K562 (cell line): ENCODE measurements at places on chromosomes 3 and 15.
A peak's percentile ranks its signal among the peaks of the same experiment; 100 is the strongest.

- DNase-seq = no peak
Measured at GRCh38 chr3:141216975-141217374, 14.7 kb upstream of the PXYLP1 start.

DNA sequence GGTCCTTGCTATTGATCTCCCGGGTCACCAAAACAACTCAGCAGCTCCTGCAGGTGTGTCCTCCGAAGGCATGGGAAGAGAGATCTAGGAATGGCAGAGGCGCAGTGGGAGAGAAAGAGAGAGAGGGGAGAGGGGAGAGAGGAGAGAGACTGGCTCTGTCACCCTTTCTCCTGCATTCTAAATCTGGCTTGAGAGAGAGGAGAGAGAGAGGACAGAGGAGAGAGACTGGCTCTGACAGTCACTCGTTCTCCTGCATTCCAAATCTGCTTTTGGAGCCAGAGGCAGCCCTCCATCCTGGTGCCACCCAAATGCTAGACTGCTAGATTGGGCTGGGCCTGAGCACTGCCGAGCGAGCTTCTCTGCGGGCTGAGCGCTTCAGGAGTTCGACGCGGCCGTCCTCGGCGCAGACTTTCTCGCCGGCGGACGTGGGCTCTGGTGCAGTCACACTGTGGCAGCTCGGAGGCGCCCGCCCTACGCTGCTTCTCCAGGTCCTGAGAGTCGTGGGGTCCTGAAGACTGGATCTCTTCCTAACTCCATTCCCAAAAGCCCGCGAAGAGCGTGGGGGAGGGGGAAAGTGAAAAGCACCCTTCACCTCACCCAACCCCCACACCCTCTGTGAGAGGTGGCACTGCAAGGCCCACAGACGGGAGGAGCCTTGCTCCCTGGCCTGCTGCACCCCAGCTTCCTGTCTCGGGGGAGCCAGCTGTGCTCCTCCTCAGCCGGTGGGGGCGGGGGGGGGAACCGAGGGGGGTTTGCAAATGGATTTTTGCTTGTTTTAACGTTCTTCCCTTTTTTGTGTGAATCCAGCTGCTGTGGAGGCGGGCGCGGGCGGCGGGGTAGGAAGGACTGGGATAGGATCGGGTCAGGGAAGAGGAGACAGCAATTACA, 222.3 kb downstream of the MEIS2 start:
- DNase-seq = no peak

- peak; percentile 26 for DNase-seq
Measured at GRCh38 chr3:136437043-136437442, 186.9 kb downstream of the PCCB start.

- no peak for DNase-seq
Measured at GRCh38 chr15:60535743-60536142, 56.8 kb upstream of the ICE2 start.

DNA sequence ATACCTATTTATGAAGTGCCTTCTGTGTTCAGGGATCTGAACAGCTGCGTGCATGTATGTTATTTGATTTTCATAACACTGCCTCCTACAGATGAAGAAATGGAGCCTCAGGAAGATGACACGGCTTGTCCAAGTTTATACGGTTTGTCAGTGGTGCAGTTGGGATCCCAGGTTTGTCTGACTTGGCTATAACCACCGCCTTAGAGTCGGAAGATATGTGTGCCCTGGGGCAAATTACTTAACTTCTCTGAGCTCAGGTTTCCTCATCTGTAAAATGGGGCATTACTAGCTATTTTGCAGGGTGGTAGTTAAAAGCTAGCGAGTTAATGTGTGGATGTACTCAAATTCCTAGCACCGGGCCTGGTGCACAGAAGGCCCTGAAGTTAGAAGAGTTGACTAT, 54.1 kb upstream of the ANP32A start:
- DNase-seq = no peak

- peak; percentile 20 for DNase-seq
Measured at GRCh38 chr15:70362886-70363285, 265.2 kb upstream of the TLE3 start.

GRCh38 chr3:188661806-188662205, 507.8 kb downstream of the LPP start:
- DNase-seq = no peak

DNA sequence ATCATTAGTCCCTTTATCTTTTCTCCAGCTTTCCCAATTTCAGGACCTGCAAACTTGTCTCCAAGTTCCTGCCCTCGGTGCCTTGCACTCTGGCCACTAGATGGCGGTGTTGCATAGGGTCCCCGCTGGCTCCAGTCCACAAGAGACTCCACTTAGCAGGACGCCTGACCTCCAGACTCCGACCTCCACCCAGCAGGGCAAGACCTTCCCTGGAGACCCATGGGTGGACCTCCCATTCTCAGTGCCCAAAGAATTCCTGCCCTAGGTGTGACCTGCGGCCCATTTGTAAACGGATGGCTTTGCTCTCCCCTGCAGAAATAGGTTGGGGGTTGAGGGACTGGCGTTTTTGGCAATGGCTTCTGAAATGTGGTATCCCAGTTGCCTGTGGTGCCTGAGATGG, 82.6 kb downstream of the LSM3 start:
- DNase-seq = peak; percentile 93

DNA sequence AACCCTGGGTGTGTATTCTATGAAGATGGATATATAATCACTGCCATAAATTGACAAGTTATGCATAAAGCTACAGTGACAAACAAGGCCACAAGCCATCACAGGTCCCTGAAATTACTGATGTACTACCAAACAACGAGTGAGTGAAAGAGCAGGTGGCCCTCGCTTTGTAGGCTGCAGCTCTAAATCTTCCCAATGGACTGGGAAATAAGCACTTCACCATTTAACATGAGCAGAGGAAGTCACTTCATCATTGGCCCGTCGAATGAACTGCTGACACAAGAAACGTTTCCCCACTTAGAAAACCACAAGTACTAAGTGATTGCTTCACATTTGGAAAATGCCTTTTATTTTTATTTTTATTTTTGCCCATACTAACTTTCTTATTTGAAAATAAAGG, 218.0 kb downstream of the ZNF385D start:
- DNase-seq = no peak

DNA sequence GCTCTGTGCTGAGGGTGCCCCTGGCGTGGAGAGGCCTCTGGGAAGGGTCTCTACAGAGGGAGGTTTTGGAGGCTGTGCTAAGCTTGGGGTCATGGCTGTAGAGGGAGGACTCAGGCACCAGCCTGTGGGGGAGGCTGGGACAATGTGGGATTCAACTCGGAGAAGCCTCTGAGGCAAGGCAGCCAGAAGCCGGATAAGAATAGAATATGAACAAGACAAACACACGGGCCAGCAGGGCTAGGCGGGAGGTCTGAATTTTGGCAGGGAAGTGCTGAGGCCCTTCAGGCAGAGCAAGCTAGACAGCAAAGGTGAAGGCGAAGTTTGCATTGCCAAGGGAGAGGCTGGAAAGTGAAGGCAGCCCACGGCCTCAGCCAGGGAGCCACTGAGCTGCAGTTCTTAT, 612.1 kb upstream of the NR2F2 start:
- no peak for DNase-seq

DNA sequence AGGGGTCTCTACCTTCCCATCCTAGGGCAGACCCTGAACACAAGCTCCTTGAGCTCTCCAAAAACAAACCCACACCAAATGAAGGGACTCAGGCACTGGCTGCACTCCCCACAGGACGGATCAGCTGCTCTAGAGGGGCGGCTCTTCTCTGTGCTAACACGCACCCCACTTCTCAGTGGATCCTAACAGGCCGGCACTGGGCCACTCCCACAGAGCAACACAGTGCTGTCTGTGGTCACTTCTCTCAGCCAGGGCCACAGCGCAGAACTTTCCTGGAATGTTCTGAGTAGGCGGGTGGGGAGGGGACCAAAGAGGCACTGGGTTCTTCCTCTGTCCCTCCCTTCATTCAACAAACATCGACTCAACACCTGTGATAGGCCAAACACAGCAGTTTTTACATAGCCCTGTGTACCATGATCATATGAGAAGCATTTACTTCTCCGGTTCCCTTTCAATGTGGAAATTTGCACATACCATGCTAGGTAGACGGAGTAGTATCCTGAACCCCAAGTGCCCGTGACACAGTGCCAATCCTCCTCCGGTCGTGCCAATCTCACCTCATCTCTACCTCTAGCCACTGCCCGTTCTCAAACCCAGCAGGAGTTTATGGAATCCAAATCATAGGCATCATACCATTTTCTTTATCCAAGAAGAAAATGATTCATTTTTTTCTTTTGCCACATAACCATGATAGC, 98.1 kb downstream of the LRIG1 start:
- no peak for DNase-seq

GRCh38 chr3:25662736-25663320, 1.9 kb downstream of the TOP2B start:
- DNase-seq = no peak

DNA sequence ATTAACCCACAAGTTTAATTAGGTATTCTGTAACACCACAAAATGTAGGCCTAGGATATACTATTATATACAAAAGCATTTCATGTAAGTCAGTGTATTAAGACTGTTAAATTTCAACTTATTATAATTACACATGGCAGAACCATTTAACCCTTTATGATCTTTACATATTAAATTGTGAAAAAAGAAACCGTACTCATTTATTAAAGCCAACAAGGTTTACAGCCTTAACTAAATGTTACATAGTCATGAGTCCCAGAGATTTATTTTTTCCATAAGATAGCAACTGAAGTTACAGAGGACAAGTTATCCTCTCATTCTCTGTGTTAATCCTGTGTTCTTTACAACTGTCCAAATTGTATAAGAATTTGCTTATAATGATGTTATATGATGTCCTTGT, 615.8 kb upstream of the AGTR1 start:
- DNase-seq = no peak

- no peak for DNase-seq
Measured at GRCh38 chr3:17359911-17360310, 382.5 kb downstream of the TBC1D5 start.

DNA sequence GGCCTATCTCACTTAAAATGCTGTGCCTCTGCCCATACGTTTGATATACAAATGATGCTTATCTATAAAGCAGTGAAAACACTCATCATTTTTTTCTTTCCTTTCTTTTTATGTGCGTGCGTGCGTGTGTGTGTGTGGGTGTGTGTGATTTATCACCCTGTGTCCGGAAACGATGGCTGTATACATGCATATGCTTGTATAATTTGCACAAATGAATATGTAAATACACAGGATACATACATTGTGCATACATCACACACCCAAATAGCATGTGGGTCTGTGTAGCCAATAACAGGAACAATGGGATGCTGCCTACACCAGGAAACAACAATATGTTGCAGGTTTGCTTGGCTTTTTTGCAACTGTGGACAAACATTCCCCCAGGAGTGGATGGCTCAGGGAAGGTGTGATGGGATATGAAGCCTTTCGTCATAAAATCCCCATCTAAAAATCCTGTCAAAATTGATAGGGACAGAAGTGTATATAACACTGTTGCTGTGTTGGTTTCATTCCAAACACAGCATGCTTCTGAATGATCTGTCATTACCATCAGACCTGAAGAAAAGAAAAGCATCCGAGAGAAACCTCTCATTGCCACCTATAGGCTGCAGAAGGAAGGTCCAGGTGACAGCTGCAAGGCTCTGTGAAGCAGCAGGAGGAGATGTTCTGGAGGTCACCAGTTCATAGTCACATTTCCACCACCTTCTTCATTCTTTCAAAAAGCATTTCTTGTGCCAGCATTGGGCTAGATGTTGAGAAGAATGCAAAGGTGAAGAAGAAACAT, 503.9 kb upstream of the NR2F2 start:
- no peak for DNase-seq

DNA sequence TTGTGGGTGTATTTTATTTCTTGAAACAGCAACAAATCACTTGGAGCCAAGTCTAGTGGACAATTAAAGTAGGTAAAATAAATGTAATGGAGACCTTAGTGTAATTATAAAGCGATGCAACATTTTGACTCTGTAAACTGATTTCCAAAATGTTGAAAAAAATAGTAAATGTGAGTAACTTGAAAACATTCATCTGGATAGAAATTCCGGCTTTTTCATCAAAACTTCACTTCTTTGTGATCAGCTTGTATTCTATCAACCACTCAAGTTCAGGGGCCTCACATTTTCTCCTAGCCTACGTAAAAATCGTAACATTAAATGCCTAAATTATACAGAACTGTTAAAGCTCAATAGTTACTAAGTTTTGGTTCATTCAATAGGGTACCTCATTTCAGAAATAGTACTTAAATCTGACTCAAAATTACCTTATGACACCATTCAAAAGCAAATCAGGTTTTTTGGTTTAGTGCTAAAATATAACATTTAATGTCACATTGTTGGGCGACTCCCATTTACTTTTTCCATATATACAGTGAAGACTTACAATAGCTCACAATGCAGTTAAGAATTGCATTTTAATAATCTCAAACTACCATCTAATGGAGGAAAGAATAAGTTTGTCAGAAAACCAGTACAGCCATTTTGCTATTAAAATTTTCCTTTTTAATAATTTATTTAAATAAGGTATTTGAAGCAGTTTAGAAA, 12.7 kb downstream of the CCNL1 start:
- DNase-seq = no peak

GRCh38 chr3:36817806-36818533, 53.6 kb upstream of the DCLK3 start:
- no peak for DNase-seq

DNA sequence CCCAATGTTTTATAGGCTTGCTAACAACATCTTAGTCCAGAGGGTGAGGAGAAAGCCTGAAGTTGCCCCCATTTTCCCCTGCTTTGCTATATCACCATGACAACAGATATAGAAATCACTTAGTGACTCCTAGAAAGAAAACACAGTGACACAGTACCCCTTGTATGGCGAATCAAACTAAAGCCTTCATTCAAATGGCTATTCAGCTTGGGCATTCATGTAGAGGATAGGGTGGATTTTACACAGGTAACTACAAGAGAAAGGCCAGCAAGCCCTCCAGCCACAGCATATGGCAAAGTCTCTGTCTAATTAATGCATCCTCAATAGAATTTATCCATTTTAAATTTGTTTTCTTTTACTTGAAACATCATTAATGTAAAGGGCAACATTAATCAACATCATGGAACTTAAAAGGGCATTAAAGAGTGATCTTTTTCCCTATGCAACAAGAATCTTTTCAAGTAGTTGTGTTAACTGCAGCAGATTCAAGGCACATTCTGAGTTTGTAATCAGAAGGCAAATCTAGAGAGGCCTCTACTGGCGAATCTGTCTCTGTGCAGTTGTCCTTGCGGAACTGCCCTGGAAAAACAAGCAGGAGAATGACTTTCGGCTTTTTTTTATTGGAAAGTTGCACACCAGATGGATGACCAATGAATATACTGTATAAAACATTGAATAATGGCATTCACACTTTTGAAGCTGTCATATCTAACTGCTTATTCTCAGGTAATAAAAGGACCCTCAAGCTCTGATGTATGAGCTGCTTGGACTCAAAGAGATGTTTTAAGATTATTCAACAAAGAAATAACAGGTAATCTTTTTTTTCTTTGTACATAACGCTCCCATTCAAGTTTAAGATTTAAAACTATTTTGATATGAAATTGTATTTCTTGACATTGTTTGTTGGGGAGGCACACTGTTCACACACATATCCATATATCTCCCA, 621.7 kb upstream of the AGTR1 start:
- peak; percentile 0 for DNase-seq

DNA sequence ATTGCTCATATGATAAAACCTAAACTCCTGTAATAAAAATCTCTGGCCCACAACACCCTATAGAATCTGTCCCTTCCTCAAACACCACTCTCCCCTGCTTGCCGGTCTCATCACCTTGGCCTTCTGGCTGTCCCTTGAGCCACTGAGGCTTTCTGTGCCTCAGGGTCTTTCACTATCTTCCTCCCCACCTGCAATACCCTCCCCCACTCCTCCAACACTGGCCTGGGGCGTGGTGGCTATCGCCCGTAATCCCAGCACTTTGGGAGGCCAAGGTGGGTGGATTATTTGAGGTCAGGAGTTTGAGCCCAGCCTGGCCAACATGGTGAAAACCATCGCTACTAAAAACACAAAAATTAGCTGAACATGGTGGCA, 3.3 kb upstream of the CSK start:
- DNase-seq = no peak
